ENCODE measurements at places on chromosomes 11 and 22. TPM values are rescaled to one million over a fixed set of nuclear protein-coding genes. Genes with fewer than 3 reads are reported as not detected.

The OAF gene
- 1.2 TPM for total RNA-seq

The MS4A6E gene
- total RNA-seq, result not detected

The F2 gene
- total RNA-seq, result not detected

The GRIA4 gene
- 63.2 TPM for total RNA-seq

The ACTN3 gene
- not detected for total RNA-seq

The RAG2 gene
- total RNA-seq, result not detected

The SLC35C1 gene
- total RNA-seq, result 3.7 TPM

All from frontal cortex (tissue), 4 donors.